ENCODE measurements at places on chromosomes 5 and 9.

DNA sequence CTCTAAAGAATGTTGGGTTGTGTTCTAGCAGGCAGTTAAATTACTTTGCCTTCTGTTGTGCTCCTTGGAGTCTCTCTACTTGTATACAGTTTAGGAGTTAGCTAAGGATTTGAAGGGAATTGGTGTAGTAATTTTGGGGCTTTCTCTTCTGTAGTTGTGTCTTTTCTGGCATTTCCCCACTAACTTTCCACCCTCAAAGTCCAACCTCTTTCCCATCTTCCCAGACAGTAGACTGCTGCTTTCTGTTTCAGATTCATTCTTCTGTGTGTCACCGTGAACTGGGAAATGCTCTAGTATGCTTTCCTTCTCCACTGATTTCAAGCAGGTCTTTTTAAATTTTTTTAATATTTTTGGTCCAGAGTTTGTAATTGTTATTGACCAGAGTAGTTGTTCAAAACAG, 4.5 kb upstream of the ANGPTL2 start:
- no peak for DNase-seq

- no peak for DNase-seq
Observed at GRCh38 chr5:87079219-87079618, 188.5 kb upstream of the RASA1 start.

DNA sequence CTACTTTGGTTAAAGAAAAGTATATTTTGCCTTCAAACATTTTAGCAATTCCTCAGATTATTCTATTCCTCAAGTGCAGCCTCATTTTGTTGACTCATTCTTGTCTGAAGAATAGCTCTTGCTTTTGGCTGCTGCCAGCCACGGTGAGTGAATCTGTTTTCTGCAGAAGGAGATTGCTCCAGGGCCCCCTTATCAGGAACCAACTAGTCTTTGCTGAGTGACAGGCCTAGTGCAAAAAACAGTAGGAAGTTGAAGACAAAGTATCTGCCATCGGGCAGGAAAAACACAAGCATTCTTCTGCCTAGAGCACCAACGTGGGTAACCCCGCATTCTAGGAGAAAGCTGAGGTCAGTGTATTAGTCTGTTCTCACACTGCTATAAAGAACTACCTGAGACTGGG, 42.3 kb downstream of the ZNF883 start:
- DNase-seq: no peak

GRCh38 chr5:93395971-93396379, 185.0 kb downstream of the NR2F1-AS1 start:
- no peak for DNase-seq

- DNase-seq: no peak
Observed at GRCh38 chr5:31392061-31392460, 139.8 kb downstream of the DROSHA start.

GRCh38 chr9:27272103-27272502, 24.8 kb downstream of the EQTN start:
- DNase-seq: no peak

DNA sequence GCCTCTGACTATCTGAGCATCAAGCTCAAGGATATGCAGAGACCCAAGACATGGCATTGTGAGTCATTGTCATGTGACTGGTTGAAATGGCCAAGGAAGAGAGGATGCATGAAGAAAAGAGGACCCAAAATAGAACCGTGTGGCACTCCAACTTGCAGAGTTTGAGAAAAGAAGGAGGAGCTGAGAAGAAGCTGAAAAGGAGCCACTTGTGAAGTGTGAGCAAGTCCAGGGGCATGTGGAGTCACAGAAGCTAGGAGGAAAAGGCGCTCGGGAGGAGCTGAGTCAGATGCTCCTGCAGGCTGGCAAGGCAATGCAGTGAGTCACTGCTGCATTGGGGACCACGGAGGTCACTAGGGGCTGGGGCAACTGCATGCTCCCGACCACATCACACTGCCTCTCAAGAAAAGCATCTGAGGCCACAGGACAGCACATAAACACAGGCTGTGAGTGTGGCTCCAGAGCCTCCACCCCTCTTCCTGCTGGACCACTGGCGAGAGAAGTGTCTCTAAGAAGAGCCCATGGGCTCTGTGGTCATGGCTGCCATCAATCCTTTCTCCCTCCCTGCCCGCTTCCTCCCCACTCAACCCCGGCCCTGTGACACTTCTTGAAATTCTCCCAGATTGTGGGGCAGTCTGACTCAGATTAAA, 197.6 kb downstream of the DRD1 start:
- DNase-seq: no peak

DNA sequence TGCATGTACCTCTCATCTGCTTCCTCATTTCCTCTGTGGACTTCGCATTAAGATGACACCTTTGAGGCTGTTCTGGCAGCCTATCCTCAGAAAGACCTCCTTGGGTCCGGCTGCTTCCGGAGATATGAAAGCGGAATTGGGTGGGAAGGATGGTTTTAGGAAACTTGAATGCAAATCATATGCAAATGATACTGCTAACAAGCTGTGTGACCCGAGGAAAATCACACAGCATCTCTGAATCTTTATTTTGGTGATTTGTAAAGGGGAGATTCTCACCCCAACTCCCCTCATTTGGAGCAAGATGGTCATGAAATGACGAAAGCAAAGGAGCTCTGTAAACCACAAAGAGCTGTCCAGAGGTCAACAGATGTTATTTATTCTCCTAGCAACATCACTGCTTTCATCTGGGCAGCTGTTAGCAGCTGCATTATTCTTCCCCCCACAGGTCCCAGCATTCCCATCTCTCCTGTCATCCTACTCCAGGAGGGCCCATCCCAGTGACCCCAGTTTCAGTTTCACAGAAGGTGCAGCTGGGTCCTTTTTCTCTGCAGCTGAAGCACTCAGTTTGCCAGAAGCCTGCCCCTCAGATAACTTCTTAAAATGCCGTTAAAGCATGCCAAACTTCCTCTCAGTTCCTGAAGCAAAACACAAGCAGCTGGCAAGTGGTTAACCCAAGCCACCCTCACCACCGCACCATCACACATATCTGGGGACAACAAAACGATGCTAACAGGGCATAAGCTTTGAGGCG, 269.5 kb downstream of the SEC61B start:
- no peak for DNase-seq

DNA sequence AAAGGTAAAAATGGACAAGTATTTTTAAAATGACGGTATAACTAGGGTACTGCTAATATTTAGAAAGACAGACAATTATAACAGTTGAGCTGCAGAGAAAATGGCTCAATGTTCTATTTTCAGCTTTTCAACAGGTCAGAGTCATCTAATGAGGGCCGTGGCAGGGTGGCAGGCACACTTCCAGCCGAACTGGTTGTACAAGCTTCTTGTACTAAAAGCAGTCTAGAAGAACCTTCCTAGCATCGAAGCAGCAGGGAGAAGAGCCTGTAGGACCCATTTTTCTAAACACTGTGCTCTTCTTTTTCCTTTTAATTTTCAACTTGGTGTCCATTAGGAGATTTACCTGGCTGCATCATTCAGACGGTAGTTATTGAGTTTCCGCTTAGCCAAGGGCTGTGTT, 85.6 kb downstream of the SLC28A3 start:
- DNase-seq: no peak

DNA sequence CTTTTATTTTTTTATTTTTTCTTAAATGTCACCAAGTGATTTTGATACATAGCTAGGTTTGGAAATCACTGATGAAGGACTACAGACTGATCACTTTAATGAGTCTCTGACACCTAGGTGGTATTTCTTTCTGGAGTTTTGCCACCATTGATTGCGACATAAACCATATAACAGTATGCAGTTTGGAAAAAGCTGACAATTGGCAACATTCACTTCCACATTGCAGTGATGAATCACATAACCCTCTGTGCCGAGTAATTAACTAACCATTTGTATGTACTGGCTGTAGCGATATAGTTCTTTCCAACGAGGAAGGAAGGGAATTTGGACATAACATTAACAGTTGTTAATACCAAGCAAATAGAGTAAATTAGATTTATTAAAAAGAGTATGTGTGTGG, 222.9 kb upstream of the EFNA5 start:
- no peak for DNase-seq

- DNase-seq: no peak
Observed at GRCh38 chr5:130759061-130759460, 406.0 kb downstream of the HINT1 start.

DNA sequence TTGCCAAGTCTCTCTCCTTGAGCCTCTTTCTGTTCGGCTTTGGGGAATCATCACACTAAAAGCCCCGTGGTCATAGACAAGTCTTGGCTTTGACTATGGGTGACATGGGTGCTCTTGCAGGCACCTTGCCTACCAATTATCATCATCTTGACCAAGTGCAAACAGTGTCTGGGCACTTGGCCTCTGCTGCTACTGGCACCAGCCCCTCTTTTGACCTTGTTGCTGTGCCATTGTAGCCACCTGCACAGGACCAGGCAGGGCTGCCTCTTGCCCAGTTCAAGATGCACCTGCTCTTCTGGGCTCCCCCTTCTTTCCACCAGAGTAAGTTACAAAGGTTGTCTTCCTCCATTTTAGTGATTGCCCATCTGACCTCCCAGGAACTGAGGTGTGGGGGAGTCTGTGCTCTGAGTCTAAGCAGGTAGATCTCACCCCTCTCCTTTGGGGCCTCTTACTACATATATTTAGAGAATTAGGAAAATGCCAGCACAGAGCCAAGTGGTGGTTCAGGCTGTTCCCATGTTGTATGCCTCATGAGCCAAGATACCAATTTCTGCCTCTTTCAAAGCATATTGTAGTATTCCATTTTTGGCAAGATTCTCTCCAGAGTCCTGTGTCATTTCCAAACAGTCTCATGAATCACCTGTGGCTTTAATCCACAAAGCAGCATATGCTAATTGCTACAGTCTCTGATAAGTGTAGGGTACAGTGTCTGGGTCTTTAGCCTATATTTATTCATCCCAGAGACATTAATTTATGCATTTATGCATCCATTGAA, 142.9 kb upstream of the DAP start:
- no peak for DNase-seq

- no peak for DNase-seq
Observed at GRCh38 chr9:89378541-89378940, 60.2 kb downstream of the SECISBP2 start.

GRCh38 chr5:93092349-93093105, 488.5 kb downstream of the NR2F1-AS1 start:
- no peak for DNase-seq

DNA sequence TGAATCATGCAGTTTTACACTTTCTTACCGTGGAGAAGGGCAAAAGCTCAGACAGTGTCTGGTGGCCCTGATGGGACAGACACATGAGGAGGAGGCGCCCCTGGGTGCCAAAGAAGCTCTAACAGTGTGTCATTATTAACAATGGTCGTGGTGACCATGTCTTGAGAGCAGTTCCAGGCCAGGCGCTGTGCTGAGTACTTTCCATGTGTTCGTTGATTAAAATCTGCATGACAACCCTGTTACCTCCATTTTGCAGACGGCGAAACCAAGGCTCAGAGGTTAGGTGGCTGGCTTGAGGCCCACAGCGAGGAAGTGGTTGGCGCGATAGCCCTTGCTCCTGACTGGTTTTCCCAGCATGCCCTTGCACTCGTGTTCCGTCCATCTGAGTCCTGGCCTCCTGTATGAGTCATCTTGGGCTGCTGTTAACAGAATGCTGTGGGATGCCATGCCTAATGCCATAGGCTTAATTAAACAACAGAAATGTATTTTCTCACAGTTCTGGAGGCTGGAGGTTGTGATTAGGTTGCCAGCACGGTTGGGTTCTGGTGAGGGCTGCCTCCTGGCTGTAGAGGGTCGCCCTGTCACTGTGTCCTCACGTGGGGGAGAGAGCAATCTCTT, 92.0 kb downstream of the AMBP start:
- DNase-seq: no peak

DNA sequence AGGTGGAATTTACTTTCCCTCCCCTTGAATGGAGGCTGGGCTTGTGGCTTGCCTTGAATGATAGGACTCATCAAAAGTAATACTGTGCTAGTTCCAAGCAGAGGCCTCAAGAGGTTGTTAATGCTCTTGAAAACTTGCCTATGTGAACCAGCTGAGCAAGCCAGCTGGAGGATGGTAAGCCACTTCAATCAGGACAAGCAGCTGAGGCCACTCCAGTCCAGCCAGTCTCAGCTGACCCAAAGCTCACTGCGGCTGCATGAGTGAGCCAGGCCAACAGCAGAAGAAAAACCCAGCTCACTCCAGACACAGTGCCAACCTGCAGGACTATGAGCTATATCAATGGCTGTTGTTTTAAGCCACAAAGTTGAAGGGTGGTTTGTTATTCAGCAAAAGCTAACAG, 182.8 kb downstream of the MCTP1 start:
- DNase-seq: no peak

- DNase-seq: no peak
Observed at GRCh38 chr9:122609804-122610203, 4.7 kb upstream of the OR1Q1 start.

GRCh38 chr5:52738095-52738506, 49.6 kb upstream of the ITGA1 start:
- DNase-seq: no peak

GRCh38 chr9:134325096-134325812, 1.0 kb upstream of the RXRA start:
- DNase-seq: no peak

- no peak for DNase-seq
Observed at GRCh38 chr9:127283917-127284497, 19.4 kb downstream of the GARNL3 start.

- no peak for DNase-seq
Observed at GRCh38 chr9:15416880-15417279, 5.8 kb upstream of the SNAPC3 start.

DNA sequence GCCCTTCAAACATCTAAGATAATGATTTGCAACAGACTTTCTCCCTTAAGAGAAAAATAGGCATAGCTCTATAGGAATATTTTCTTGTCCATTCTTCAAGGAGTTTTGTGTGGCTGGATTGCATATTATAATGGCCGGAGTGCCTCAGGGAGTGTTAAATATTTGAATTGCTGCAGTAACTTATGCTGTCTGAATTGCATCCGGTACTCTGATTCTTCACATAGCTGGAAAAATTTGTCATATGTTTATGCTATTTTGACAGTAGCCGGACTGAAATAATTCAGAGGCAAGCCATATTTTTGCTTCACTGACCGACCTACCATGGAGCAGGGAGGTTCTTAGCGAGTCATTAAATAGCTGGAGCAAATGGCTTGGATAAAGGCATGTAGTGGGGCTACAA, 621.0 kb downstream of the ACTL7B start:
- DNase-seq: no peak

DNA sequence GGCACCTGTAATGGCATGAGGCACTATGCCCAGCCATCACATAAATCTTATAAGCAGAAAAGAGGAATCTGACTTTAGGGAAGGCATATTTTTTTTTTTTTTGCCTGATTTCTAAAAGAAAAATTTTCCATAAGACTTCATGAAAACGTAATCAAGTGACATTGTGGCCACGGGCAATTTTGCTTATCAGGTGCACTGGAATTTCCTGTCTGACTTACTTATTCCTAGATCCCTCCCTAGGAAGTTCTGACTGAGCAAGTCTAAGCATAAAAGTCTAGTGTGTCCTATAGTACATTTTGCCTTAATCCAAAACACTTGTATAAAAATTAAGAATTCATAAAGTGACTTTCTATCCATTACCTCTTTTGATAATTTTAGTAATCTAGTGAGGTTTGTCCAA, 12.5 kb downstream of the C5orf46 start:
- no peak for DNase-seq

GRCh38 chr9:18429070-18429469, 44.9 kb upstream of the ADAMTSL1 start:
- no peak for DNase-seq

- no peak for DNase-seq
Observed at GRCh38 chr5:88656221-88656950, 226.6 kb downstream of the MEF2C start.

Data from type B pancreatic cell (in vitro differentiated cells).